Cortex of kidney (tissue), 1 donor: ENCODE measurements at places on chromosomes 4 and X.

GRCh38 chrX:21756785-21757529, 959 bp downstream of the SMPX start:
- DNase-seq: no peak

- no peak for DNase-seq
Measured at GRCh38 chr4:158129694-158130093, 43.1 kb downstream of the GASK1B start.

DNA sequence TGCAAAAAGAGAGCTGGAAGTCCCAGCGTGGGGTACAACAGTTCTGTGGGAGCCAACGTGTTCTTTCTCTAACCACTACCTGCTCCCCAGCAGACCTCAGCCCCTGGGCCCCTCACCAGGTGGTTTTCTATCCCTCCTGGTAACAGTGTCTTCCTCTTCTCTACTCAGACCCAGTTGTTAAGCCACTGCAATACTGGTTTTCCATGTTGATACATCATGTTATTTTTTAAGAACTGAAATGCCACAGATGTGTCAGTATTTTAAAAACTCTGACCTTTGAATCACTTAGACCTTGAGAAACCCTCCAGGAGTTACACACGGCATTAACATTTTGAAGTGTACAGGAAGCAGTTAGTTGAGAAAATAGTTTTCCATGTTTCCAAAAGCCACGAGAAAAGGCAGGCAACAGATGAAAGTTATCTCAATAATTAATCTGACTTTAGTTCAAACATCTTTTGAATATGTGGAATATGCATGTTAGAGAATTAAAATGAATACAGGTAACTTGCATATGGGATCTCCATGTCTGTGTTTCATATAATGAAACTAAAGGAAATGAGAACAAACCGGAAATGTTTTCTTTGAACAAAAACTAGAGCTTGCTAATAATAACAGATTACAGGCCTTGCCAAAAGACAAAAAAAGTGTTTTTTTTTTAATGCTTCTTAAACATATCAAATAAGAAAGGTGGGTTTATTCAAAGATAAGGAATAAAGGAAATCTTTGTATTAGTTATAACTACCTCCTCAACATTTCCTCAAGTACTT, 108.8 kb downstream of the ZNF827 start:
- no peak for DNase-seq

DNA sequence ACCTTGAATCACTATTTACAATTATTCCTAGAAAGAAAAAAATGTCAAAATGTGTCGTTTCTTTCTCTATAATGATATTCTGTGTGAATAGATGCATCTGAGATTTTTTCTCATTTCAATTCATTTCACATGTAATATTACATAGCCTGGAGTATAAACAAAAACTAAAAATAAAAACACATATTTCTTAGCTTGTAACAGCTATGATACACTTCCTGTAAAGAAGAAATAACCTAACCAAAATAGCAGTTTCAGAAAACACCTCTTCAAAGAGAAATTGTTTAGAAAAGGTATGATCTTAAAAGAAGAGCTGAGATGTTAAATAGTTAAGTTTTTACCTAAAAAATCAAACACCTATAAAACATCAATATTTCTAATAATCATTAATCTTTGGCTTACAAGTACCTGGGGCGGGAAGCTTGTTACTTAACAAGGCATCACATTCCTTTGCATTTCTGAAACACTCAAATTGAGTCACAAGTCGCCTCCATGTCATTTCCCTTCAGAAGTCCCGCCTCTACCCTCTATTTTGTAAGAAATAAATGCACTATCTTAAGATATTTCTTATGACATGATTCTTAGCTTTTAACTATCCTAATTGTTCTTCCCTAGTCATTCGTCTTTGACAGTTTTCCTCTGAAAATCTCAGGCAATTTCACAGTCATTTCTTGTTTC, 76.5 kb downstream of the PCDH18 start:
- DNase-seq: no peak
